ENCODE measurements at places on chromosomes 1 and 21.

DNA sequence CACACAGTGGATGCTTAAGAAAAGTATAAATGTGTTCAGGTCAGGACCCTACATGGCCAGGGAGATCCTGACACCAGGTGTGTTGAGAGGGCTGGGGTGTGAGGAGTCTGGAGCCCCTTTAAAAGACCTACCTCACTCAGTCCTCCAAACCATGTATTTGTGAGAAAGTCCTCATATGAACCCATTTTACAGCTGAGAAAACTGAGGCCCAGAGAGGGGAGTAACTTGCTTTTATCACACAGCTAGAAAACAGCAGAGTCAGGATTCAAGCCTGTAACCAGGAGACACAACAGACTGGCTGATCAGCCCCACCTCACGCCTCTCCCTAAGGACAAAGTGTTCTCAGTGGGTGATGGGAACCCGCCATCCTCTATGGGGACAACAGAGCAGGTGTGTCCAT lies 706.7 kb downstream of the PTPRU start:
- ATAC-seq, result no peak

DNA sequence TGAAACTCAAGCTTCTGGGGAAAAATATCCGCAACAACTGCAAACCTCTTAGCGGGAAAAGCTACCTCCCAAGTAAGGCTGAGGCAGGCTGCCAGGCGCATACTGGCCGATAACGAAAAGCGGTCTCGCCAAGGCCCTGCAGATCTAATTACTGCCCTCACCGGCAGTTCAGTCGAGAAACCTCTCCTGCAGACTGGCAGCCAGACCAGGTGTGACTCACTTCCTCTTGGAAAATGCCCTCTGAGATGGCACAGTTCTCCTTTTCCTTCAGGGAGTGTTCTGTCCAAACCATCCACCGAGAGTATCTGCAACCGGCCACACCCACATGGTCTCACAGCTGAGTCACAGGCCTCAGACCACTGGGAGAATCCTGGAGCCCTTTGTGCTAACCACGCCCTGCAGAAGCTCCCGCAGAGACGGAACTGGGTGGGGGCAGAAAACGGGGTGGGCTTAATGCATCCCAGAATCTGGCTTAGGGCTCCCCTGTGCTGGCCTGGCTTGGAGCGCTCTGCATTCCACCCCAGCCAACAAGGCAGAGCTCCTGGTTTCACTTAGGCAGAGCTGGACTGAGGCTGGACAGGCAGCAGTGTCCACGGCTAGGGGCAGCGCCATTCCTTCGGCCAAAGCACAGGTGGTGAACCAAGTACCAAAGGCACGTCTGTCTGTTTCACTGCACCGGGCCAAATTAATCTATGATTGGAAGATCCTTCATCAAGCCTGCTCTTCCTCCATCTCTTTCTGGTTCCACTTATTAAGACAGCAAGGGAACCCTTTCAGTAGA lies 1.2 kb downstream of the S100A10 start:
- peak; percentile 23 for ATAC-seq

GRCh38 chr1:54362881-54363340 lies 43.3 kb downstream of the SSBP3 start:
- peak; percentile 54 for ATAC-seq

- peak; percentile 42 for ATAC-seq
These were observed 203.2 kb upstream of the SGIP1 start for GRCh38 chr1:66330722-66331141.

- no peak for ATAC-seq
These were observed 97.2 kb upstream of the LYPLAL1 start for GRCh38 chr1:219076326-219076937.

DNA sequence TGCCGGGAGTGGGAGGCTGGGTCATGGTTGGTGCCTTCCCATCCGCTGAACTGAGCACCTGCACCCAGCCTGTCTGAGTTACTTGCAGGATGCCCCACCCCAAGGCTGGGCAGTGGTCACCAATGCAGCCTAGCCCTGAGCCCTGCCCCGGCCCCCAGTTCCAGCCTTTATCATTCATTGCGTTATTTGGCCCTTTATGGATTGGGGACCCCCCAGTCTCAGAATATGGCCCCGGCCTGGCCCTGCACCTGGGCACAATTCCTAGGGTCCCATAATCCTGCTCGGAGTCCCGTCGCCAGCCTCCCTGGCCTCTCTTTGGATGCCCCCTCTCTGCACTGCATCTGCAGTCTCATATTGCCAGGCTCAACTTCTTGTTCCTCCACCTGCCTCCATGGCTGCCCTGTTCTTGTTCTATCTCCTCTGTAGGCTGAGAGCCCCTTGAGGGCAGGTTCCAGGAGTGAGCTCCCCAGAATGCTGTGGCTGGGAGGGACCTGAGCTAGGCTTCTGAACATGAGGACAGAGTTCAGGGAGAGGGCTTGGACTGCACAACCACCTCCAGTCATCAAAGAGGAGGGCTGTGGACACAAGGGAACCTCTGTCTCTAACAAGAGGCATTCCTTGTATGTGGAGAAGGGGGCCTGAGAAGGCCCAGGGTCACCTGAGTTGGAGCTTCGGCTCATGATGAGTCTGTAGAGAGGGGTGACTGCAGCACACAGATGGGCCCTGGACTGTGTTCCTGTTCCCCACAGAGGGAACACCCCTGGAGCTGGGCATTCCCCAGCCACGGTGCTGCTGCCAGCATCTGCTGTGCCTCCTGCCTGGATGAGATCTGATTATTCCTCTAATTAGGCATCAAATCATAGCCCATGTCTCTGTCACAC lies 1.1 kb upstream of the KNCN start:
- no peak for ATAC-seq

GRCh38 chr1:183205196-183205781 lies 19.2 kb downstream of the LAMC2 start:
- ATAC-seq, result no peak

GRCh38 chr1:203038891-203039608 lies 12.8 kb downstream of the PPFIA4 start:
- peak; percentile 69 for ATAC-seq

DNA sequence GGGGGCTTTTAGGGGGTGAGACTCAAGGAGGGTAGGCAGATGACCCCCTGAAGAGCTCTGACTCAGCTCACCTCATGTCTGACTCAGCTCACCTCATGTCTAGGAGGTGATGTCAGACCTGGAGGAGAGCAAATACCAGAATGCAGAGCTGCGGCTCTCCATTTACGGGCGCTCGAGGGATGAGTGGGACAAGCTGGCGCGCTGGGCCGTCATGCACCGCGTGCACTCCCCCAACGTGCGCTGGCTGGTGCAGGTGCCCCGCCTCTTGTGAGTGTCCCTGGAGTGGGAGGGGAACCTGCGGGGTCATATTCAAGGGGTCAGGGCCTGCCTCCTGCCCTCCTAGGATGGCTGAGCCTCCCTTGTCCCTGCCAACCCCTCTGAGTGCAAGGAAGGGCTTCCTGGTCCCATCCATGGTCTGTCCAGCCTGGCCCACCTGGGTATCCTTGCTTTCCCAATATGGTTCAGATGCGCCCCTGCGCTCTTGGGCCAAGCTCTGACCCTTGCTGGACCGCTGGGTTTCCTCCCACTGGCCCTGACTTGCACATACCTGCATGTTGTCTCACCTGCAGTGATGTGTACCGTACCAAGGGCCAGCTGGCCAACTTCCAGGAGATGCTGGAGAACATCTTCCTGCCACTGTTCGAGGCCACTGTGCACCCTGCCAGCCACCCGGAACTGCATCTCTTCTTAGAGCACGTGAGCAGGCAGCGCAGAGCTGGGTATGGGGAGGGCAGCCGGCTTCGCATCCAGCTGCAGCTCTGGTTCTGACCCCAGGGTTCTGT lies 9.1 kb downstream of the AMPD2 start:
- ATAC-seq, result peak; percentile 45

DNA sequence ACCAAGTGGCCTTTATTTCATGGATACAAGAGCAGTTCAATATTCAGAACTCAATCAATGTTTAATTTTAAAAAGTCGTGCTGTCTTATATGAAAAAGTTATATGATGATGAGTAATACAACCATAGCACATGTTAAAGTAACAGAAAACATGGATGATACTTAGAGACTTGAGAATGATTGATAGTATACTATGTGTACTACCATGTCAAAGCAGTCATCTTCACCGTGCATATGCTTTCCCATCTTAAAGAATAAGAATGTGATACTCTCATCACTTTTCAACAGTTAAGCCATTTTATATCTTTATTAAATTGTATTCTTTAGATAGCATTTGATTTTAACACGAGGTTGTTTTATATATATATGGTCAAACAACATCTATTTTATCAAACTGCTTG lies 535.9 kb upstream of the ADAMTS5 start:
- ATAC-seq, result no peak

GRCh38 chr1:193542690-193543089 lies 356.3 kb upstream of the B3GALT2 start:
- peak; percentile 24 for ATAC-seq

DNA sequence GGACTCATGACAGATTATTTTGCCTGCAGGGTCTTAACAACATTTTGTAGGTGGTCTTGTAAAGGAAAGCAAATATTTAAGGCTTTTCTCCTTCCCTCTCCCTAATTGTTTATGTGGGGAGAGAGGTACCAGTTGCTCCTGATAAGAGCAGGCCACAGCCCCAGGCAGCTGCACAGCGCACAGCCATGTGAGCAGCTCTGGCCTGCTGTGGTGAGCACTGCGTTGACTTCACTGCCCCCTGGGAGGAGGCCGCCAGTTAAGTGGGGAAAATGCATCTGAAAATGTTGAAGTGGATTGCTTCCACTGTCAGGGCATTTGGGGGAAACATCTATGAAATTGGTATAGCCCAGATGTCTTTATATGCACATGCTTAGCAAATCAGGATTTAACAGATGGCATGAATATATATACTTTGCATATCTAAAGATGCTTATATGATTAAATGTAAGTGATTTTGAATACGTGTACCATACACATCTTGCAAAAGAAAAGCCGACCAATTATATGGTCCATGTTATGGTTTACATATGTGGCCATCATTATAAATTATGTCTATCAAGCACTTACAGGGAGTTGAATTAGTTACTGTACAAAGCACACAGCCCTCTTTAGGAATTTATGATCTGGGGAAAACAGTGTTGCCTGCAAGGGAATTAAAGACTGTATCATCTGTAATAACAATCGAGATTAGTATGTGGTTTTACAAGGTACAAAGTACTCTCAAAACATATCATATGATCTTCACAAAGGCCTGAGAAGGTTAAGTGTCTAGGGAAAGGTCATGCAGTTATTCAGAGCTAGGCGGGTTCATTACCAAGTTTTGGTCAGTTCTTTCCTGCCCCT lies 132.1 kb downstream of the RHOU start:
- no peak for ATAC-seq

- ATAC-seq, result no peak
These were observed 1001.8 kb downstream of the KCNT2 start for GRCh38 chr1:195606483-195606882.

DNA sequence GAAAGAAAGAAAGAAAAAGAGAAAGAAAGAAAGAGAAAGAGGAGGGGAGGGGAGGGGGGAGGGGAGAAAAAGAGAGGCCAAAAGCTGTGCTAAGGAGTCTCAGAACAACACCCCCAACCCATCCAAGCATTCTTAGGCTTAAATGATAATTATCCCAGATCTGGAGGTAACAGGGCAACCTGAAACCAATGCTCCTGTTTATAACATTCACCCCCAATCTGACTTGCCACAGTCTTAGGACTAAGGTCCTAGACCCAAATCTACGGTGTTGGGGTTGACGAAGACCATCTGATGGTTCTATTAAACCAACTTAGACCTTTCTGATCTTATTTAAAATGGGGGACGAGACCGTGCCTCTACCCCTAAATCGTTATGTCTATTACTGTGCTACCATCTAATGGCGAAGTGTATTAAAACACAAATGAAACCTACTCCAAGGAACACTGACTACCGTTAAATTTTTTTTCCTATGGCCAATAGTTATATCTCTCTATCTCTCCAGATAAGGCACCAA lies 119.3 kb upstream of the CDC42BPA start:
- ATAC-seq, result no peak

DNA sequence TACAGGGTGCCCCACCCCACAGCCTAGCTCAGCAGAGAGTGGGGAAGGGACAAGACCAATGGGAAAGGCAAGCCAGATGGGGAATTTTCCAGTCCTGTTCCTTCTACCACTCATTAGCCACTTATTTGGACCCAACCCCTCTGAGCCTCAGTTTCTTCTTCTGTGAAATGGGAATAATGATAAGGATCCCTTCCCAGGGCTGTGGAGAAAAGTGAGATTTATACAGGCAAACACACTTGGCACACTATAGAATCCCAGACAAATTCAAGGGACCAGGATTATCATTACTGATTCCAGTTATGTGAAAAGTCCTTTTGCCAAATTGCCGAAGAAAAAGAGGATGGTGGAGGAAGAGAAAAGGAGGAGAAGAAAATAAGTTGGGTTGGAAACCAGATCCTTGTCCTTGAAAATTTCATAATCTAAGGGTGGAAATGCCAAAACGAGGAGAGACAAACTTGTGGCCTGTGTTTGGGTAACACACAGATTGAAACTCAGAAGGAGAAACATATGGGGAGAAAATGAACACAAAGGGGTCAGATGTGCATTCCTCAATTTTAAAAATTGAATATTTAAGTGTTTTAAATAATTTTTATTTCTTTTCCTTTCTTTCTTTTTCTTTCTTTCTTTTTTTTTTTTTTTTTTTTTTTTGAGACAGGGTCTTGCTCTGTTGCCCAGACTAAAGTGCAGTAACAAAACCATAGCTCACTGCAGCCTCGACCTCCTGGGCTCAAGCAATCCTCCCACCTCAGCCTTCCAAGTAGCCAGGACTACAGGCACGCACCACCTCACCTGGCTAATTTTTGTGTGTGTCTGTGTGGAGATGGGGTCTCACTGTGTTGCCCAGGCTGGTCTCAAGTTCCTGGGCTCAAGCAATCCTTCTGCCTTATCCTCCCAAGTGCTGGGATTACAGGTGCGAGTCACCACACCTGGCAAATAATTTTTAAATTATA lies 9.6 kb downstream of the CAPN2 start:
- ATAC-seq, result no peak

DNA sequence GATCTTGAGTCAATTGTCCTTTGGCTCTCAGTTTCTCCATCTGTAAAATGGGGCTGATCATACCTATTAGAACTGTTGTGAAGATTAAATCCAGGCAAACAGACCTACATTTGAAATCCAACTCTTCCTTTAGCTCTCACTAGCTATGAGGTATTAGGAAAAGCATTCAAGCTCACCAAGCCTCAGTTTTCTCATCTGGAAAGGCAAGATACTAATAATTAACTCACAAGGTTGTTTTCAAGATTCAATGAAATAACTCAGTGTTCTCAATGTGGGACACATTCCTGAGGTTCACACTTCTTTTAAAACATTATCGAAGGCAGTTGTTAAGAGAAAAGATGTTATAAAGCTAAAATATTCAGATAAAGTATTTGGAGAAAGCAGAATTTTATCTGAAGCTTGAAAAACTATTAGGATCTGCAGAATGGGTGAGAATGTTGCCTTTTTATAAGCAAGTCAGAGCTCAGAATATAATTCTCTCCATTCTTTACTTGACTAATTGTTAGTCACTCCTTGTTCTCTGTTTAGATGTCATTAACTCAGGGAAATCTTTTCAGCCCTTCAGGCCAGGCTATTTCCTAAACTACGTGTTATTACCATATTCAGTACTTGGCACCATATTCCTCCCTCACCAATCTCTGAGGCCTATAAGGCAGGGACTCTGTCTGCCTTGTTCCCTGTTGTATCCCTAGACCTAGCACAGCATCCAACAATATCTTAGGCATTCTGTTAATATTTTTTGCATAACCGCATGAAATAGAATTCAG lies 72.0 kb upstream of the VAV3 start:
- no peak for ATAC-seq

Data from activated T-helper 17 cell treated with anti-CD3 and anti-CD28 coated beads, Interleukin-2, amount 50 U/mL, for 72 hours (primary cell).